Activated CD8-positive, alpha-beta memory T cell treated with anti-CD3 and anti-CD28 coated beads for 24 hours (primary cell): ENCODE measurements at places on chromosomes 11 and 22.

DNA sequence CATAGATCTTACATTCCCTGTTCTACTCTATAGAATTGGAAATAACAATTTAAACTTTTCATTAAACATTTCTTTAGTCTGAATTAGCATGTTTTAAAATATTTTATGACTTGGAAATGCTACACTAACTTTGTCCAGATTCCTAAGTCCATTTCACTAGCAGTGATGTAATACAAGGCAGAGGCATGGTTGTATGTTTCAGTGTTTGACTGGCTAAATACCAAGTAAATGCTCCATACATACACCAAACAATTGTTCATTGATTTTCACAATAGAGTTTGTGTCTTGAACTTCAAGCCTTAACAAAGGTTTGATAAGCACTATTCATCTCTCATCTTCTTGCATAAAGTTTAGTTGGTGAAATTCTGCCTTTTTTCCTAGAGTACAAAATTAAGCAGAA lies 13.5 kb downstream of the ZBED5 start:
- DNase-seq: no peak

- DNase-seq: no peak
Observed at GRCh38 chr11:57239348-57239747, 2.3 kb upstream of the APLNR start.

- no peak for DNase-seq
Observed at GRCh38 chr11:44566952-44567875, 1.8 kb downstream of the CD82 start.

DNA sequence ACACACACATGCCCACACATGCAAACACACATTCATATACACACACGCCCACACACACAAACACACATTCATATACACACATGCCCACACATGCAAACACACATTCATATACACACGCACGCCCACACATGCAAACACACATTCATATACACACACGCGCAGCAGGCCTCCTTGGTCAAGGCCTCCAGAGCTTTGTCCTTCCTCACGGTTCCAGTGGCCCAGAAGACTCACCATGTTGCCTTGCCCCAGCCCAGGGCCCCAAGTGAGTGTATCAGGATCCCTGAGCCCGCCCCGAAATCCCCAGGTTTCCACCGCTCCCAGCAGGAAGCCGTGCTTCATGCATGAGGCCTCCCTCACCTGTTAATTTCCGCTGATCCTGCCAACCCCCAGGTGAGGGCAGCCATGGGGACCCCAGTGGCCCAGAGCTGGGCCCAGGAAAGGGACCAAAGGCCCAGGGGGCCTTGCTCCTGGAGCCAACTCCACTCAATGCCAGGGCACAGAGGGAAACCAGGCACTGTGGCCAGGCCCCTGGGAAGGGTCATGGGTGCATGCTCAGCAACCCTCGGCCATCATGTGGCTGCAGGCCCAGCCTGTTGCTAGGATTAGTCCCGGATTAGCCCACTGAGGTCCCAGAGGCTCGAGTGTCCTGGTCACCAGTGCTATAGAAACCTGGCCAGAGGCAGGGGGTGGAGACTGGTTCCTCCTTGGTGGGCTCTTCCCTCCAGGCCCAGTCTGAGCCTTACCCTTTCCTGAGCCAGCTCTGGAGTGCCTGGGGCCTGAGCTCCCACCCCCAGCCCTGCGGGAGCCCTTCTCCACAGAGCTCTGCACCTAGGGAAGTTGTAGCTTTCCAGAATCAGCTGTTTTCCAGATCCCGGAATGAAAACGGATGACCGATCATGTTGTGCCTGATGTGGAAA lies 34.4 kb downstream of the IGF2 start:
- DNase-seq: no peak
